ENCODE measurements at places on chromosomes 12 and 14.
A peak's percentile ranks its signal among the peaks of the same experiment; 100 is the strongest.

DNA sequence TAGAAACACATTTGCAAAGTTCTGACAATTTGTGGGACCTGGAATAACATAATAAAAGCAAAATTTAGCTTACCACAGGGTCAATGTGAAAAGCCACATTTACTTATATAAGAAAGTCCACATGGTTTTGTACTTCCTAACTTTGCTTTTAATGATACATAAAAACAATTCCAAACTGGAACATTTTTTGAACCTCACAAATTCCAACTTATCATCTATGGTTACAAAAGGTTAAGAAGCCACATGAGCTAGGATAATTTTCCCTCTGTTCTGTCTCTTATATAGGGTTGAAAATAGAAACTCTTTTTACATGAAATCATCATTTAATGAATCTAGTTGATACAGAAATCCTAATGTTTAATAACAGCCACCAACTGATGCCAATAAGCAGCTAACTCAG is 8.9 kb upstream of the RERG start:
- DNase-seq = no peak

DNA sequence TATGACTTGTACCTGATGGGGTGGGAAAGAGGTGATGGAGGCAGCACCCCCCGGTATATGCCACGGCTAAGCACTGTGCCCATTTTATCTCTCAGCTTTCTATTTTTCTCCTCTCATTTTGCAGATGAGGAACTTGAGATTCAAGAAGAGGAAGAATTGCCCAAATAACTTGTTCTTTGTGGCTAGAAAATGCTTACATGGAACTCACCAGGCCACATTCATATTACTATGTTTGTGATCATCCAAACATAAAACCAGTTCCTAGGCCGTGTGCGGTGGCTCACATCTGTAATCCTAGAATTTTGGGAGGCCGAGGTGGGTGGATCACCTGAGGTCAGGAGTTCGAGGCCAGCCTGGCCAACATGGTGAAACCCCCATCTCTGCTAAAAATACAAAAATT is 14.5 kb upstream of the PSMD9 start:
- DNase-seq = no peak

GRCh38 chr14:34682787-34683321 is 31.5 kb downstream of the CFL2 start:
- peak; percentile 36 for DNase-seq

DNA sequence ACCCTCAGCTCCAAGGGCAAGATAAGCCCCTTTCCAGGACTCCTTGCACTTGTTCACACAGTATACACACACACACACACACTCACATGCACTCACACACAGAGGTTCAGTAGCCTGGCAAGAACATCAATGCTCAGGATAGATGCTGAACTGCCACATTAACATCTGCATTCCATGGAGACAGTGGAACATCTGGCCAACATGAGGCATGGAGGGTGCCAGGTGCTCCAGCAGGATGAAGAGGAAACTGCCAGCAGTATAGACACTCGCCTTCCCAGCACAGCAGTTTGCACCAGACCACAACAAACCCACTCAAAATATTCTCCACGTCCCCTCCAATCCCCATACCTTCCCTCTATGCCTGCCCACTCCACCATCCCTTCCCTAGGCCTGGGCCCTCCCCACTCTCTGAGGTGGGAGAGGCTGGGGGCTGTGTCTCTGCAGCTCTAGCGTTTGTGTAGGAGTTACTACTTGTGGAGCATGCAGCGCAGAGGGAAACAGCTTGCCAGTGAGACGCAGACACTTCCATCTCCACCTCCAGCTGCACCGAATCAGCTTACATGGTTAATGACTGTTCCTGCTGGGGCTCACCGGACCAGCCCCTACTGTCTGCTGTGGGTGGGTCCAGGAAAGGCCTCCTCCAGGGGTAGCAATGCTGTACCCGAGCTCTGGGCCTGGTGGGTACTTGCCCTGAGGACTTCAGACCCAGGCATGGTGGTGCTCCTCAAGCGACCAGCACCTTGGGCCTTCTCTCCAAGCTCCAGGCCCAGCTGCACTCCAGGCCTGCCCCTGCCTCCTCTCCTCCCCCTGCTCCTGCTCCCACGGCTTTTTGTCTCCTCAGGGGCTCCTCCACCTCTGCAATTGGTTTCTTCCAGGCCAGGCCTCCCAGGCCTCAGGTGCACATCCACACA is 18.6 kb upstream of the PLEKHG3 start:
- DNase-seq = no peak

DNA sequence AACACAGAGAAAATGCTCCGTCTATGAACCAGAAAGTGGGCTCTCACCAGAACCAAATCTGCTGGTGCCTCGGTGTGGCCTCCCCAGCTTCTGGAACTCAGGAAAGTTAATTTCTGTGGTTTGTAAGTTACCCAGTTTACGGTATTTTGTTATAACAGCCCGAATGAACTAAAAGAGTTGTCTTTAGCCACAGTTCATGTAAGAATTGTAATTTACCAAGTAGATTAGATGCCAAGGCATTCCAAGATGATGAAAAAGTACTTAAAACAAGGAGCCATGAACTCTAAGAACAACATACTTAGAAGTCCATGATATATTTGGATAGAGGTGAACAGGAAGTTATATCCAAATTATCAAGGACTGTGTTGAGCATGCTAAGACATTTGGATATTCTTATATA is 259.9 kb upstream of the GARIN6 start:
- no peak for DNase-seq

GRCh38 chr12:81956468-81956860 is 197.3 kb upstream of the PPFIA2 start:
- DNase-seq = no peak

DNA sequence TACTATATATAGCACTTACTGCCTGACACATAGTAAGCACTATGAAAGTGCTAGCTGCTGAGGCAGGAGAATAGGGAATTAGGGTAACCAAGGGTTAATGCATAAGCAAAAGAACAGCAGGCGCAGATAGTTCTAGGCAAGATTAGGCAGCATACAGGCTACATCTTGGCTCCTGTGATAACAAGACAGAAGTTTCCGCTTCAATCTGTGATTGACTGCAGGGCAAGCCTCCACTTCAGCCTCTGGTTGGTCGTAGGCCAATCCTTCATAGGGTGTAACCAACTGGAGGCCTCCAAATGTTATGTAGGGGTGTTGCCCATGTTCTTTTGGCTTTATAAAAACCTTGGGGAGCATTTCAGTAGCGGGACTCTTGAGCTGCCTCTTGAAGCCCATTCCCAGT is 46.9 kb downstream of the KLHL28 start:
- DNase-seq = no peak

DNA sequence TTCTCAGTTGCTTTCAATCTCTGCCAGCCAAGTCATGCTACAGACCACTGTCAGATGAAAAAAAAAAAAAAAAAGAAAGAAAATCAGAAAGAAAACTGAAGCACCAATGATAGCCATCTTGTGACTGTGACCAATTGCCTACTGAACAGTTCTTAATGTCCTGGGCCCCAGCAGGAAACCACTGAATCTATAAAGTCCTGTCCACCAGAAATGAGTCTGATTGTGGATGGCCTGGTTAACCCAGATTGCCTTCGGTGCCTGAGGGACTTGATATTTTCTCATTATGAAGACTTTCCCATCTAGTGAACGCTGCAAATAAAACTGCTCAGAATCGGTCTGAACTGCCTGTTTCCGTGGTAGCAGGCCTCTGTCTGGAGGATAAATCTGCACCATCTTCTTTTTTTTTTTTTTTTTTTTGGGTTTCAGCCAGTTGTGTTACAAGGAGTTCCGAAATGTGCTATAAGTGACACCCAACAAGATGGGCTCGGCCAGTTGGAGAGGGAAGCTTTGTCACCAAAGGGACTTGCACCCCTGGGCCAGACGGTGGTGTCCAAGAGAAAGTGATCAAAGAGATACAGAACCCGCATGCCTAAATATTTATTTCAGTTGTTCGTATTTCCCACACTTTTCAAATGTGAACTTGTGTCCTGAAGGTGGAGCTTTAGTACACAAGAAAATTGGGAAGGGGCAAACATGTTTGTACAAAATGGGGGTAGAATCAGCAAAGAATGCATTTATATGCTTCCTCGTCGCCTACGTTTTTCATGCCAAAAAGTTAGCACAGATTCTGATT is 3.0 kb upstream of the PLXNC1 start:
- DNase-seq = no peak

DNA sequence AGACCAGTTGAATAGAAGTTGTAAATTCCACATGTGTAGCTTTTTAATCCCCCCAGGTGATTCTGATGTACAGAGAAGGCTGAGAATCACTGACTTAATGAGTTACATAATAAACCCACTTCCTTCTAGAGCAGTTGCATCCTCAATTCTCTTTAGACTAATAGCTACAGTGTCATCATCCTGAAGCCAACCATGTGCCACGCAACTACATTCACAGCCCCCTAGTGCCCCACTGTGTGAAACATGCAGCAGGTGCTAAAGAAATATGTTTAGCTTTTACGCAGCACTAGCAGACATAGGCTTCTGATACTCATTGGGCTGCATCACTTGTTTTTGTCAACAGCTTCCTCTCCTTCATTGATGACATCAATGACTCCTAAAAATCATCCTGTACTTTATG is 1168.3 kb downstream of the BCL11B start:
- DNase-seq = peak; percentile 27

DNA sequence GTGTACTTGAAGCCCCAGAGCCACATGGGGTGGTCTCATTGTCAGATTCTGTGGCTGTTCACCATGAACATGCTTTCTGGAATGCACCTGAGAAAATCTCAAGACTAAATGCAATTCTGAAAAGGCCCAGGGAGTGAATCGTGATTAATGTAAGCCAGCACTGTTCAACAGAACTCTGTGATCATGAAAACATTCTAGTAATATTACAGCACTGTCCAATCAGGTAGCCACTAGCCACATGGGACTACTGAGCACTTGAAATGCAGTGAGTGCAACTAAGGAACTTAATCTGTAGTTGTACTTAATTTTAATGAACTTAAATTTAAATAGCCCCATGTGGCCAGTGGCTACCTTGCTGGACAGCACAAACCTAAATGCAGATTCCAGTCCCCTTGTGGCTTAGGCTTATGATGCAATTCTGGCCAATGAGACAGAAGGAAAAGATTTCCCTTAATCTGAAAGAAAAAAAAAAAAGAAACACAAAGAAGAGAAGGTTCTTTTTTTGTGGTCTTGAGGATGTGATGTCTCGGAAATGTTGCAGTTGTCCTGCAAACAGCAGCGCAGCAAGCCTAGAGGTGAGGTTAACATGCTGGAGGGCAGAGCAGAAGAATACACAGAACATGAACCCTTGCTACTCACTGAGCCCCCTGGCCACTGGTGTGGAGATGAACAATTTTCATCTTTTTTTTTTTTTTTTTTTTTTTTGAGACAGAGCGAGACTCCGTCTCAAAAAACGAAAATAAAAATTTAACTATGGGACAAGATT is 48.2 kb downstream of the SPPL3 start:
- no peak for DNase-seq

GRCh38 chr12:68113644-68114043 is 45.9 kb downstream of the IFNG start:
- peak; percentile 72 for DNase-seq

DNA sequence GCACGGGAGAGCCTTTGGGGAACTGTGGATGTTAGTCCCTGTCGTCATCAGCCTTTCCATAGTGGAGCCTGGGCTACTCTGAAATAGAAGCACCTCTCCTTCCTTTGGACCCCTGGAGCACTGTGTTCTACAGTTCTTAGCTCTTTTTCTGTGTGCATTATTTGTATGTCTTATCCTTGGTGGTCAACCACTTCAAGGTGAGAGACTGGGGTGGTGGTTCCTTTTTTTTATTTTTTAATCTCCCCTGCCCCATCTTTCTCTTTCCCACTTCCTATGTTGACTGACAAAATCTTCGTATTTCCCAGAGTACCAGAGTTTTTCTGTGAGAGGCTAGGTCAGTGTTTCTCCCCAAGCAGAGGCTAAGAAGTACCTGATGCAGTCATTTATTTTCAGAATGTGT is 111.7 kb downstream of the CRADD start:
- no peak for DNase-seq

GRCh38 chr12:30739020-30739419 is 15.7 kb downstream of the CAPRIN2 start:
- DNase-seq = no peak

- DNase-seq = no peak
These were observed 6.9 kb downstream of the CFAP251 start for GRCh38 chr12:121925358-121925695.

- no peak for DNase-seq
These were observed 17.2 kb upstream of the BDKRB1 start for GRCh38 chr14:96238676-96239265.

DNA sequence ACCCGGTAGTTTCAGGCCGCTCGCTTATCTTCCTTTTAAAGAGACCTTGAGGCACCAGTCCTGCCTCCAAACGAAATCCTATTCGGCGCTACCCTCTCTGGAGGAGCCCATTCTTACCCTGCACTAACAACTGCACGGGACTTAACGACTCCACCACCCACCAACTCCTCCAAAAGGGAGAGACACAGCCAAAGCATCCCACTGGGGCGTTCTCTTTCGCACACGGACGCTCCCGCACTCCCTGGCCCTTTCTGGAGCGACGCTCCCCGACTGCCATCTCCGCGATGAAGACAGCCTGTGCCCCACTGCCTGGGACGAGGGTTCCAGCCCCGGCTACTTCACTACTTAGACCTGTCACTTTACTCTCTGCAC is 650 bp downstream of the GALC start:
- DNase-seq = no peak

GRCh38 chr12:77047341-77048109 is 17.8 kb downstream of the E2F7 start:
- DNase-seq = no peak

DNA sequence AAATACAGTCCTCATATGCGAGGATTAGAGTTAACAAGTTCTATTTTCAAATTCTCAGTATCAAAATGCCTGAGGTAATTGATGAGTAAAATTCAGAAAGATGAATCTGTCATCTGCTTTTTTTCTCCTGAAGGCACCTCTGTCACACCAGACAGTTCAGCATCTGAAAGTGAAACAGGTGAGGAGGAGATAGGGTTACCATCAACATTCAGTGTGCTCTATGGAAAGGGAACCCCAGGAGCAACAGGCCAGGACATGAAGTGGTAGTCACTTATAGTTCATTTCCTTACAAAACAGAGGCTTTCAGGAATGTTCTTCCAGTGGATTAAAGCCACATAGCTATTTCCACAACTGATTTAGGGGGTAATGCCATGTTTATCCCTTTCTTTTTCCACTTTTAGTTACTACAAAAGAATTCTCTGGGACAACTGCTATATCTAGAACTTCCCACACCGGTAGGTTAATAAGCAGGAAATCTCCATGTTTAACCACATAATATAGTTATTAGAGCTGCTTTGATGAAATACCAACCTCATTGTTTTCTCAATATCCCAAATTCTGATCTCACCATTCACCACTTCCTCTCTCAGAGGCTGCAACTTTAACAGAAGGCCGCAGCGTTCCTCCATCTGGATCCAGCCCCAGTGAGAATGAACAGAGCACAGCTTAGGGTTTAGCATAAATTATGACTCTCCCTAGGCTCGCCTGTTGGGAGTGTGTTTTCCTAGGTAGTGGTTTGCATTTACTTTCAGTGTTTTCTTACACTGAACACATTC is 177.0 kb upstream of the CNTN1 start:
- DNase-seq = no peak

GRCh38 chr12:5548152-5548943 is 116.4 kb downstream of the NTF3 start:
- no peak for DNase-seq

Data from activated CD4-positive, alpha-beta T cell treated with anti-CD3 and anti-CD28 coated beads for 36 hours (primary cell).